ENCODE measurements at places on chromosomes 11 and 22.

GRCh38 chr11:2564588-2565425 is 120.0 kb downstream of the KCNQ1 start:
- no peak overlapping the region for H3K4me3 ChIP-seq
- no peak overlapping the region for H3K27ac ChIP-seq
- no peaks in the 10 kb centered on the region for H3K36me3 ChIP-seq
- no peaks in the 10 kb centered on the region for H3K27me3 ChIP-seq
- no peak for DNase-seq

DNA sequence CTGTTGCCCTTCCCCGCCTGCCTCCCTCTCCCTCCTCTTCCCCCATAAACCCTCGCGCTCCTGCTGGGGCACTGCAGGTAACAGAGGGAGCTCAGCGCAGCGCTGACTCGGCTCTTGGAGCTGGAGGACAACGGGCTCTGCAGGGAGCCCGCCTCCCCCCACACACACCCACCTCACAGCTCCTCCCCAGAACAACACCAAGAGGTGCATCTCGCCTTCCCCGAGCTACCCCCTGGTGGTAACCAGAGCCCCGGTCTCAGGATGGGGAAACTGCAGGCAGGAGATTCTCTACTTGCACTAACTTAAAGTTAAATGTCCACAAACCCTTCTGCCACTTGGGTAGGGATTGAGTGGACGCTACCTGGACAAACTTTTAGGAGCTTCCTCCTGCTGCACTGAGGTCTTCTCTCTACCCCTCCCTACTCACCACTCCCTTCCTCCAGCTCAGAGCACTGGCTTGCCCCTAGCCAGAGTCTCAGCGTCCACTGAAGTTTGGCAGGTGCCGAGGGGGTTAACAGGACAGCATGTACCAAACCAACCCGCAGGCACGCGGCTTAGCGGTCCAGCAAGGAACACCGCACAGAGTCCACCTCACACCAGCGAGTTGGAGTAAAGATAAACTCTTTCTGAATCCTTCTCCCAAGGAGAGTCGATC is 4.0 kb upstream of the SCN4B start:
- H3K36me3 ChIP-seq = no peaks in the 10 kb centered on the region
- no peak overlapping the region for H3K4me3 ChIP-seq
- peaks cover 40% of the 10 kb centered on the region for H3K4me1 ChIP-seq

GRCh38 chr11:20652150-20652806 is 17.1 kb upstream of the NELL1 start:
- H3K4me3 ChIP-seq = no peak overlapping the region
- H3K27me3 ChIP-seq = no peaks in the 10 kb centered on the region
- no peak overlapping the region for H3K27ac ChIP-seq
- H3K4me1 ChIP-seq = no peaks in the 10 kb centered on the region
- no peak for DNase-seq
- H3K36me3 ChIP-seq = no peaks in the 10 kb centered on the region

GRCh38 chr22:22836635-22837034 is 51.0 kb upstream of the IGLL5 start:
- H3K36me3 ChIP-seq = no peaks in the 10 kb centered on the region
- no peaks in the 10 kb centered on the region for H3K27me3 ChIP-seq
- no peak overlapping the region for H3K27ac ChIP-seq
- H3K4me3 ChIP-seq = no peak overlapping the region
- no peaks in the 10 kb centered on the region for H3K4me1 ChIP-seq

GRCh38 chr11:68282141-68282860 is 10.5 kb upstream of the C11orf24 start:
- H3K4me3 ChIP-seq = no peak overlapping the region
- no peaks in the 10 kb centered on the region for H3K4me1 ChIP-seq
- no peaks in the 10 kb centered on the region for H3K27me3 ChIP-seq
- no peak for DNase-seq

Data from esophagus squamous epithelium (tissue), 5 donors.